ENCODE measurements at places on chromosomes 16 and 17.
A peak's percentile ranks its signal among the peaks of the same experiment; 100 is the strongest.

GRCh38 chr17:27413315-27413714 lies 42.9 kb upstream of the KSR1 start:
- no peak for DNase-seq

DNA sequence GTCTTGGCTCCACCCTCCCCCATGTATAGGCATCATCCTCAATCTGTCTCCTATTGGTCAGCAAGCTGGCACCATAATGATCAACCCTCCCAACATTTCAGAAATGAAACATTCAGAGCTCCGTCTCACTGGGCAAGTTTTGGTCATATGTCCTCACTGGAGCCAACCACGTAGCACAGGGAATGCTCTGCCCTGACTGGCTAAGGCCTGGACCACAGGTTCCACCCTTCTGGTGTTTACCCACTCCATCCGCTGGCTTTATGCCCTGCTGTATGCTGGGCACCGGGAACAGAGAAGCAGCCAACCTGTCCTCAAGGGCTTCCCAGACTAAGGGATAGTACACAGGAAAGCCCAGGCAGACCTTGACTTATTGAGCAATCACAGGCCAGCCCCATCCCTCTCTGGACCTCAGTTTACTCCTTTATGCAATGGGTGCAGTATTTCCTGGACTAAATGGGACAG lies 20.5 kb downstream of the MYO15A start:
- no peak for DNase-seq

GRCh38 chr17:40176754-40177110 lies 538 bp upstream of the RAPGEFL1 start:
- DNase-seq = no peak

DNA sequence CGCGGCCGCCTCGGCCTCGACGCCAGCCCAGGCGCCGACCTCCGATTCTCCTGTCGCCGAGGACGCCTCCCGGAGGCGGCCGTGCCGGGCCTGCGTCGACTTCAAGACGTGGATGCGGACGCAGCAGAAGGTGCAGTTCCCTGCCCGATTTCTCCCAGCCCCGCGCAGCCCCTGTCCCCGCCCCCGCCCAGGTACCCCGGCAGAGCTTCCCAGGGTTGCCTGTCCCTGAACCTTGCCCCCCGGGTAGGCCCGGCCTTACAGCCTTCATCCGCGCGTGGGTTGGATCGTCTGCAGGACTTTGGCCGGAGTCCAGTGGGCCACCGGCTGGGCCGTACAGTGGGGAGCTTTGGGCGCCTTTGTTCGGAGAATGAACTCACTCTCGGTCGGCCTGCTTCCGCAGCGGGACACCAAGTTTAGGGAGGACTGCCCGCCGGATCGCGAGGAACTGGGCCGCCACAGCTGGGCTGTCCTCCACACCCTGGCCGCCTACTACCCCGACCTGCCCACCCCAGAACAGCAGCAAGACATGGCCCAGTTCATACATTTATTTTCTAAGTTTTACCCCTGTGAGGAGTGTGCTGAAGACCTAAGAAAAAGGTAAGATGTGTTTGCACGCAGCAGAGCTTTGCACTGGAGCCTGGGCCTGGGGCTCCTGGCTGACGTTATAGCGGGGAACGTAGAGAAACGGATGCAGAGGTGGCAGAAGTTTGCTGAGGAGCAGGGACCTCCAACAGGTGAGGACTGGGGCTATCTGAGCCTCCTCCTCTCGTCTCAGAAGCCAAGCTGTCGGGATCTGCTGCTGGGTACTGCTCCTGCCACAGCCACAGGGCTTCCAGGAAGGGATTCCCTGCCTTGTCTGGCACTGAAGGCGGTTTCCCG lies 593 bp downstream of the GFER start:
- no peak for DNase-seq

GRCh38 chr16:48523415-48524204 lies 86.4 kb downstream of the N4BP1 start:
- DNase-seq = no peak

DNA sequence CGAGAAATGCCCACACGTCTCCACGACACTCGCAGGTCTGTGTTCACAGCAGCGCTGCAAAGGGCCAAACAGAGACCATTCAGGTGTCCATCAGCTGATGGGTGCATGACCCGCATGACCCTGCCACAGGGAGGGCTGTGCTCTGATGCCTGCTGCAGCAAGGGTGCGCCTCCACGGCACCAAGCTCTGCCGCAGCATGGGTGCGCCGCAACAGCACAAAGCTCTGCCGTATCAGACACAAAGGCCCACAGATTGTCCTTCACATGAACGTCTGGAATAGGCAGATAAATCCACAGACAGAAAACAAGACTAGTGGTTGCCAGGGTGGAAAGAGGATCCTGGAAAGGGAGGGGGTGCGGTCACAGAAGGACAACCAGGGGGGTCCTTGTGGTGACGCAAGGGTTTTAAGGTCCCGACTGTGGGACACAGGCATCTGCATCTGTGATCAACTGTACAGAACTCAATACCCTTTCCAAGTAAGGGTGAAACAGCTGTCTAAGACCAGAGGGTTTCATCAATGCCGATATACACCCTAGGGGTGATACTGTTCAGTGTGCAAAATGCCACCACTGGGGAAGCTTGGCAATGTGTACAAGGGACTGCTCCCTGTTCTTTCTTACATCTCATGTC lies 121.0 kb downstream of the ANKRD11 start:
- no peak for DNase-seq

GRCh38 chr16:28040039-28040438 lies 23.5 kb downstream of the GSG1L start:
- no peak for DNase-seq

- no peak for DNase-seq
Observed at GRCh38 chr17:38605411-38605840, 326 bp downstream of the SRCIN1 start.

DNA sequence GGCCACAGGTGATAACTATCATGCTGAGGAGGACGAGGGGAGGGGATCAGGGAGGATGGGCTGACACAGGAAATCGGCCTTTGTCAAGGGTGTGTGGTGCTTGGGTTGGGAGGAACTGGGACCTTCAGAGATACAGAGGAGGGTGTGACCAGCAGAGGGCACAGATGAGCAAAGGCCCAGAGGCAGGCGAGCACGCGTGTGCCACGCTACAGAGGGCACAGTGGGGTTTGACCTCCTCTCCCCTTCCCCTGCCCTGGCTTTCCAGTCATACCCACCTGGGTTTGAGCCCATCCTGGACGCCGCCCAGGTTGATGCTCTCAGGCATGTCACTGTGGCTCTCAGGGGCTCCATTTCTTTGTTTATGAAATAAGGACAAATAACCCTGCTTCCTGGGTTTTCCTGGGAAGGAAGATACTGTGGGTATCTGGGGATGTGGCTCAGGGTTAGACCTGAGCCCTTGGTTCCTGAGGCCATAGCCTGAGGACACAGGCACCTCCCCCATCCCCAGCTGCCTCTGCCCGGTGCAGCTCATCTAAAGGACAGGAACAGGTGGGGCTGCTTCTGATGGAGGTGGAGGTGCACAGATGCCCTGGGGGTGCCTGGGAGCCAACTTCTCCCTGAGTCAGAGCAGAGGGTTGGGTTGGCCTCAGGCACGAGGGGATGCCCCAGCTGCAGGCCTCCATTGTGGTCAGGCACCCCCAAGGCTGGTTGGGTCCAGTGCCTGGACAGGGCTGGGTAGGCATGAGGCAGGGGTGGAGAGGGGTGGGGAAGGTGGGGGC lies 51.8 kb downstream of the BEAN1 start:
- DNase-seq = peak; percentile 76

Data from T-cell (primary cell).